KG1 (cell line): ENCODE measurements at places on chromosomes 4 and X.

GRCh38 chr4:11497972-11498371, 69.3 kb upstream of the HS3ST1 start:
- DNase-seq, result no peak

- no peak for DNase-seq
Measured at GRCh38 chr4:2472187-2472586, 3.3 kb downstream of the RNF4 start.

DNA sequence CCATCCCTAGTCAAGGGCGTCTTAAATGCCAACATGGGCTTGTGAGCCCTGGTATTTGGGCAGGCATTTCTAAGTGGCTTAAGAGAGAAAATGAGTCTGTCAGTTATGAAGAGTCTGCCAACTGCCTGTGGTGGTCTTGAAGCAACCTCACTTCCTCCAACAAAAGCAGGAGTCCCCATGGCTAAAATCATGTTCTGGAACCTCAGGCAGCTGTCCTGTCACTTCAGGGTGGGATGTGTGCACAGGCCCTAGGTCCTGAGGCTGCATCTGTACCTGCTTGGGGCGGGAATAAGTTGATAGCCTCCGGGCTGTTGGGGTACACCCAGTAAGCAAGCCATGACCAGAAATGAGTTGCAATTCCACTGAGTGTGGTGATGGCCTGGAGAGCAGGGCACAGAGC, 115.0 kb upstream of the SCML1 start:
- DNase-seq, result no peak

GRCh38 chr4:31929676-31930345, 1209.6 kb downstream of the PCDH7 start:
- no peak for DNase-seq

GRCh38 chr4:153348006-153348405, 3.5 kb downstream of the MND1 start:
- DNase-seq, result no peak

- DNase-seq, result no peak
Measured at GRCh38 chrX:45164021-45164621, 36.6 kb downstream of the DIPK2B start.

DNA sequence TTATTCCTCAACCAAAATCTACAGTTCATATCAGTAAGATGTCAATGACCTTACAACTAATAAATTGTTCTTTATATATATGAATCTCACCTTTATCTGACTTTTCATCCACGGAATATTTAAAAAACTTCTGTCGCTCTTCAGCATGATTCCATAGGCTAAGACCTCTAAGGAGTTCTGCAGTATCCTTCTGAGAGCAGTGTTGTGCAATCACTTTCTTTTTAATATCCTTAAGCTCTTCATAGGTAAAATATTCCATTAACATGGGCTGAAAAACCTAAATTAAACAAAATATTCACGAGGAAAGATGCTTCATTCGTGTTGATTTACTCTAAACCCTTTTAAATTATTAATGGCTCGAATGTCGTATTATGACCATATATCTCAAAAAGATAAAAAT, 16.7 kb downstream of the FBXL5 start:
- DNase-seq, result no peak

GRCh38 chr4:173626277-173626676, 96.2 kb upstream of the HAND2 start:
- DNase-seq, result no peak

- DNase-seq, result no peak
Measured at GRCh38 chr4:19924761-19925160, 326.9 kb upstream of the SLIT2 start.

DNA sequence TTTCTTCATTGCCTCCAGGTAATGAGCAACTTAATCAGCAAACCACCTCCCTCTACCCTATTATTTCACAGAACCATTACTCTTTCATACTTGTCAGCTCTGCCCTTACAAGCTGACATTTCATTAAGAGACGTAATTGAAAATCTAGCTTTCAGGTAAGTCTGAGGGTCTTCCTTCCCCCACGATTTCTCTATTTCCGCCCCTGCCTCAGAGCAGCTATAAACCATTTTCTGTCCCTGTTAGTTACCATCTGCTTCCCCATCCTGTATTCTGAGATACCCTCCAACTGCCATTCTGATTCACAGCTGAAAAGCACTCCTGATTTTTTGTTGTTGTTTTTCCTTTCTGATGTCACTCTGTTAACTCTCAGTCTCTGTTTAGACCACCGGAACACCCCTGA, 37.1 kb downstream of the SH3RF1 start:
- no peak for DNase-seq

DNA sequence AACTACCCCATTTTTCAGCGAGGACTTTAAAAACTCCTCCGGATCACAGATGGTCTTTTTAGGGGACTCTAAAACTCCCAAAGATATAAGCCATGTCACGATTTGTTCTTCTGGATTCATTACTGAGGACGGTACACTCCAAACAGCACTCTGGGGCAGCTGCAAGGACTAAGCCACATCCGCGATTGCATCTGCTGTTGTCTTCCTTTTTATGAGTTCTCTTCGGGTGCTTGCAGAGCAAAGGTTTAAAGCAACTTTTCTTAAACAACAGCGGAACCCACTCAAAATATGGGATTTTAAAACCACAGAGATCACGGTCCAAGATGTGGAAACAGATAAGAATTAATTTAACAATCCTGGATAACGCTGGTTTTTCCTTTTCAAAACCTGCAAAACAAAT, at the start of gene ARHGEF6:
ARHGEF6 (minus strand) TSS at position 170 of the 400 bp plus-strand sequence; CDS start at position 120, 50 bp downstream.
- DNase-seq, result peak; percentile 42

DNA sequence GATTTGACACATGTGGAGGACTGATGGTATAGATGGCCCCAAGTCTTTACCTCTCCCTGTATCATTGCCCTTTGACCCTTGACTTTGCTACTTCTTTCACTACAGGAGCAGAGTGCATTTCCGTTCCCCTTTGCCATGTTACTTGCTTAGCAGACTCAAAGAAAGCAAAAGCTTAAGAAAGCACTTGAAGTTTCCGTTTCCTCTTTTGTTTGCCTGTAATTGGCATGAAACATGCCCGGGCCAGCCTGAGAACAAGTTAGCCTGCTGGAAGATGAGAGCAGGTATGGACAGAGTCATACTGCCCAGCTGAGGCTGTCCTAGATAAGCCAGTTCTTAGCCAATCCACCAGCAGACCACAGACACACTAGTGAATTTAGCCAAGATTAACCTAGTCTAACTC, 206.0 kb downstream of the BCOR start:
- no peak for DNase-seq

- DNase-seq, result no peak
Measured at GRCh38 chr4:102344520-102344953, 745 bp downstream of the SLC39A8 start.

DNA sequence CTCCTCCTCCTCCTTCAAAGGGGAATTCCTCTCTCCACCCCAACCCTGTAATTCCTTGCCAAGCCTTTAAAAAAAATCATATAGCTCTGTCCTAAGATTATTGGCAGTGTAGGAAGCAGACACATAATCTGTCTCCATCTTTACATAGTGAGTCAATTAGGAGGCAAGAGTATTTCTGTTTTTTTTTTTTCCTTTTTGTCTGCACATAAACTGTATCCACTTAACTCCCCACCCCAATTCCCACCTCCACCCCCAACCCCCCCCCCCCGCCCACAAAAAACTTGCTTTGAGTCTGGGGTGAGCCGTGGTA, 182.5 kb downstream of the RASL11B start:
- DNase-seq, result no peak

DNA sequence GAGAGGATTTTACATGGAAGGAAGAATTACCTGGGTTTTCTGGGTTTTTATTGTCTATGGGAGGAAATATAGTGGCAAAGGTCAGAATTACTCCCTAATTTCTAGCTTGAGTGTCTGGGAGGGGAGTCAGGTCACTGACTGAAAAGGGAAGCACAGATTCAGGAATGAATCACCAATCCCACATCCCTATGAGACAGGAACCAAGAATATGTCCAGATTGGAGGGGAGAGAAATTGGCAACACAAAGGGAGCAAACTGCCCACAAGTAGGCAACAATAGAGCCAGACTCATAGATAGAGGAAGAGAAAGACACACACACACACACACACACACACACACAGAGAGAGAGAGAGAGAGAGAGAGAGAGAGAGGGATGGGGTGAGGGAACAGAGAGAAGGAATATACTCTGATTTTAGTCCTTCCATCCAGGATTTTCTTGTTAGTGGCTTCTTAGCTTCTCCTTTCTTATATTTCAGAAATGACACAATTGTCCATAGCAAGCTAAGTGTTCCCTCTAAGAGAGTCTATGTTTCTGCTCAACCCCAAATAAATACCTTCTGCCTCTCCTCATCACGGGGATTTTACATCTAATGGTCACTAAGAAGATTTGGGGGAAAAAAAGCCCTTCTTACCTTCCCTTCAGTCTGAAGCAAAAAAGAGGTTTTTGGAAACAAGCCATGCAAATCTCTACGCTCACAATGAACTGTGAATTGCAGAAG, 12.0 kb downstream of the P2RY10 start:
- DNase-seq, result no peak

DNA sequence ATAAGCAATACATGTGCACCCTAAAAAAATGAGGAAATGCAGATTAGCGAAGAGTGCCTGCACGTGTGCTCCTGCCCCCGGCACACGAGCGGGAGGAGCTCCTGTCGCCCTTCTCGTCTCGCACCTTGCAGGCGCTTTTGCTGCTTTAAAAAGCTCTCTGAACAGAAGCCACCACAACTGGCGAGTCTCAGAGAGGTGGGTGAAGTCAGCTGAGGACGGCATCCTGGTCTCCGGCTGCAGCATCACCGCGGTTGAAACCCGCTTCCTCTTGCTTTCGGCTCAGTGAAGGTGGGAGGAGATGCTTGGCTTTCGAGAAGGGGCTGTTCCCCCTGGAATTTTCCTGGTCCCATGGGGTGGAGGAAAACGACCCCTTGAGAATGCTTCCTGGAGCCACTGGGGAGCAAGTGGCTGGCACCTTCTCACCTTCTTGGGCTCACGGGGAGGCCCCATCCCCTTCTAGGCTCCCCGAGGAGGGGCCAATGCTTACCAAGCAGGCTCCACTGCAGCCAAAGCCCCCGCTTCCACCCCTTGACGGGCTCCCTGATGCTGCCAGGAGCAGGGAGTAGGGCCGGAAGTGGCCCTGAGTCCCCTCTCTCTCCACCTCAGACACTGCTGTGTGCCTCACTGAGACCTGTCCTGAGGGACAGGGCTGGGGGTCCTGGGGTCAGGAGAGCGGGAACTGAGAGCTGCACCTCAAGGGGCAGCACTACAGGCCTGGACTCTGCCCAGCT, 29.2 kb upstream of the MXD4 start:
- DNase-seq, result peak; percentile 30

DNA sequence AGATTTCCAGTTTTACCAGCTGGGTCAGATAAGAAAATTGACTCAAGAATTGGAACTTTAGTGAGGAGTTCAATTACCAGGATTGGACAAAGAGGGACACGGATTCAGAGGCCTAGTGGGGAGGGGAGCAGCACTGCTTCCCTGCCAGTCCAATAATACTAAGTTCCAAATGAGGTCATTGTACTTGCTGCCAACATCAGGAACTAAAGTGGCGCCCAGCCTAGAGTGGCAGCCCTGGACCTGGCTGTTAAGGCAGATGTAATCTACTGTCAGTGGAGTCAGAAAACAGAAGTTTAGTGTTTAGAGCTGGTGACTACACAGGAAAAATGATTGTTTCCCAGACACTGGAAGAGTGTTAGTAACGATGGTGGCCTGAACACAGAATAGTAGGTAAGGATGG, 42.7 kb upstream of the RAPGEF2 start:
- no peak for DNase-seq

DNA sequence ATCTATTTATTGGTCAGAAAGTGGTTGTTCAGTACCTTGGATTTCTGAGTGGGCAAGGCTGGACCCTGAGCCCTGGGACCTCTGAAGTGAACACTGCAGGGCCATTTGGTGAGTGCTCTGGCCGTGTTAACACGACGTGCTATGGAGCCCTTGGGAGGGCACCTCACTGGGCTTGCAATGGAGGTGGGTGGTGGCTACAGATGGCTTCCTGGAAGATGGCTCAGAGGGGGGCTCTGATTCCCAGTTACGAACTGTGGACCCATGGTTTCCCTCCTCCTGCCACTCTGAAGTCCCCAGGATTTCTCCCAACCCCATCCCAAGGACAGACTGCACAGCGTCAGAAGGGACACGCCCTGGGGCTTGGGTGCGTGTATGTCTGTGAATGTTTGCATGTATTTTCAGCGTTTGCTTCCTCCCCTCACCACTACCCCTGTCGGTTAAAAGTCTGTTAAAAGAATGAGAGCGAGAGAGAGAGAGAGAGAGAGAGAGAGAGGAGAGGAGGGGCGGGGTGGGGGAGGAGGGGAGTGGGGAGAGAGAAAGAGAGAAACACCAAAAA, 3.7 kb upstream of the RHOH start:
- DNase-seq, result peak; percentile 72

DNA sequence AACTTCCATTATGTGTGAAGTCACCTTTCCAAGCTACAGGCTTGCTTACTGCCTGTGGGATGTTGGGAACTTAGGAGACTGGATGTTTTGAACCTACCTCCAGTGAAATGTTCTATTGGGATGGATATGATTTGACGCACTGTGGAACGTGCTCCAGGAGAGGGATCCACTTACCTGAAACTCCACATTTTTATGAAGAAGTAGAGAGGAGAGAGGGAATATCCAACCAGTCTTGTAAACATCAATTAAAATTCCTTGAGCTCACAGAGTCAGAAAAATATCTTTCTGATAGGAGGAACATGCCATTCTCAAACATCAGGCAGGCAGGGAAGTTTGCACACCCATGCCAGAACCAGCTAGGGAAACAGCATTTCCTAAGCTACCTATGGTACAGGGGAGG, 91.1 kb upstream of the MAOA start:
- no peak for DNase-seq

- no peak for DNase-seq
Measured at GRCh38 chr4:141432000-141432712, 204.2 kb upstream of the IL15 start.

- no peak for DNase-seq
Measured at GRCh38 chr4:182222766-182223165, 20.4 kb upstream of the TENM3 start.

- no peak for DNase-seq
Measured at GRCh38 chrX:120115438-120115963, at the start of gene RHOXF1. Gene RHOXF1, minus strand, starts transcription at chrX:120115913. Its CDS starts 51 bp downstream, at chrX:120115862.

DNA sequence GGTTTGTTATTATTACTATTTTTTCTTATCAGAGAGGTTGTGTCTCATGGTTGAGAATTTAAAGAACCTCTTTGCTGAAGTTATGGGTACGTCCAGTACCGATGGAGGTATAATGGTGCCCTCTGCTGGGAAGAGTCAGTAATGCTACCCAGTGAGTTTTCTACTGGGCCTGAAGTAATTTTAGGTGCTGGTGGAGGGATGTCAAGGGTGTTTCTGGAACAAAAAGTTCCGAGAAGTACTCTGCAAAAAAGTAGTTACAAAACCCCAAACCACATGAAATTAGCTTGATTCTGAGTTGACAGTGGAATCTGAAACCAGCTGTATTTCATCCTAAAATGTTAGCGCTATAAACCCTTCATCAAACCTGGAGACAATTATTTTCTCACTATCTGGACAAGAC, 102.5 kb upstream of the MID1 start:
- DNase-seq, result no peak

- DNase-seq, result no peak
Measured at GRCh38 chr4:144658903-144659302, 12.9 kb downstream of the HHIP start.

- DNase-seq, result no peak
Measured at GRCh38 chr4:188452097-188452496, 312.9 kb downstream of the TRIML1 start.
